ENCODE measurements at places on chromosomes 6 and 20.

- DNase-seq = no peak
Observed at GRCh38 chr6:148289153-148289552, 53.5 kb upstream of the SASH1 start.

DNA sequence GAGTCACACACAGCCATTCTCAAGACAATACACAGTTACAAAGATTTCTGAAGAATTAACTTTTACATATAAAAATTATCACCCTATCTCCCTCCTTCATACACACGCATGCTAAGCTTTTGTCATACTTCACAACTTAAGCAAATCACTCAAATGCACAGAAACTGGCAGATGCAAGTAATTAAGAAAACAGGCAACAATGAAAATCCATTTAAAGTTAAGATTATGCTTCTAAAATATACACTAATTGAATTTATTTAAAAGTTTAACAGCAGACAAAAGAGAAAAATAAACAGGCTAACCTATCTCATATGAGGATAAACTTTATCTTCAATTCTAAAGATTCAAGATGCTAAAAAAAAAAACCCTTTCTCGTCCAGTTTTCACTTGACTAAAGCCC, 68.4 kb downstream of the DST start:
- DNase-seq = no peak

GRCh38 chr20:57242414-57242813, 24.0 kb downstream of the BMP7 start:
- DNase-seq = no peak

GRCh38 chr6:16832721-16833120, 71.5 kb upstream of the ATXN1 start:
- DNase-seq = no peak

GRCh38 chr6:104226790-104227446, 632.8 kb downstream of the HACE1 start:
- DNase-seq = no peak

DNA sequence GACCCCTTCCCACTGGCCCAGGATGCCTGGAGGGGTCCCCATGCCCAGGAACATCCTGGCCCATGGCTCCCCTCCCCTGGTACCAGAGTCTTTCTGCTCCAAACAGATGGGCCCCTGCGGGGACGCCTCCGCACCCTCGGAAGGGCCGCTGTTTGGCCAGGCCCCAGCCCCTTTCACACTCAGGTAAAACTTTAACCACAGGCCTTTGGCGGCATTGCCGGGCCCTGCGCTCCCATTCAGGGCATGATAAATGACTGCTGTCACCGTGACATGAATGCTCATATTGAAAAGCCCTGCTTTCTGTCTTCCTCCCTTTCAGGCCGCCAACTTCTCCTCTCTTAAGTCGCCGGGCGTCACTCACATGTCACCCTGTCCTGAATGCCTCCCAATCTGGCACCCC, 141.5 kb upstream of the TOP1 start:
- no peak for DNase-seq

DNA sequence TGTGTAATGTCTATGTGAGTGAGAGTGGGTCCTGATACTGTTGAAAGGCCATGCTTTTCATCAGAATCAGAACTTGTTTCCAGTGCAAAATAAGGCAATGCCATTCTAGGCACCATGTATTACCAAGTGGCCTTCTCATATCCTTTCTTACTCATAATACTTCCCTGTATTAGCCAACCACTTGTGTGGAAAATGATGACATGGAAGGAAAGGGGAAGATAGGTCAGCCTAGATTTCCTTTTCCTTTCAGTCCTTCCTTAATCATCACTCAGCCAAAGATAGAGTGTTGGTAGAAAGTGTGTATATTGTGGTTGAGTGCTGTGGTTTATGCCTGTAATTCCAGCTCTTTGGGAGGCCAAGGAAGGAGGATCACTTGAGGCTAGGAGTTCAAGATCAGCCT, 158.6 kb upstream of the PREP start:
- no peak for DNase-seq

GRCh38 chr6:586553-586952, 70.3 kb downstream of the HUS1B start:
- no peak for DNase-seq

GRCh38 chr6:125658136-125658535, 91.3 kb upstream of the HEY2 start:
- DNase-seq = no peak

DNA sequence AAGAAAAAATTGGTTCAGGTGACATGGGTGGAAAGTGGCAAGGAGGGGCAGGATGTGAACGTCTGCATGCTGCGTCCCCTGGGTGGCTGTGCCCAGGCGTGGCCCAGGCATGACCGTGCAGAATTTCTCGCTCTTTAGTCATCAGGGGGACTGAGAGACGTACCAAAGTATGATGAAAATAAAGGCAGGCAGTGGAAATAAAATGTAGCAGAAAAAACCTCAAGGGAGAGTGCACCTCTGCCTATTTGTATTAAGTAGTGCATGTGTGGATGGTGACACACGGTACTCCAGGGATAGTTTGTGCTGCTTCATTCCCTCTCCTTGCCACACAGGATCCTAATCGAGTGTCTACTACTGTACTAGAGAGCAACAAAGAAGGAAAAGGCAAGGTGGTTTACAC, 81.1 kb downstream of the ATP9A start:
- DNase-seq = no peak

DNA sequence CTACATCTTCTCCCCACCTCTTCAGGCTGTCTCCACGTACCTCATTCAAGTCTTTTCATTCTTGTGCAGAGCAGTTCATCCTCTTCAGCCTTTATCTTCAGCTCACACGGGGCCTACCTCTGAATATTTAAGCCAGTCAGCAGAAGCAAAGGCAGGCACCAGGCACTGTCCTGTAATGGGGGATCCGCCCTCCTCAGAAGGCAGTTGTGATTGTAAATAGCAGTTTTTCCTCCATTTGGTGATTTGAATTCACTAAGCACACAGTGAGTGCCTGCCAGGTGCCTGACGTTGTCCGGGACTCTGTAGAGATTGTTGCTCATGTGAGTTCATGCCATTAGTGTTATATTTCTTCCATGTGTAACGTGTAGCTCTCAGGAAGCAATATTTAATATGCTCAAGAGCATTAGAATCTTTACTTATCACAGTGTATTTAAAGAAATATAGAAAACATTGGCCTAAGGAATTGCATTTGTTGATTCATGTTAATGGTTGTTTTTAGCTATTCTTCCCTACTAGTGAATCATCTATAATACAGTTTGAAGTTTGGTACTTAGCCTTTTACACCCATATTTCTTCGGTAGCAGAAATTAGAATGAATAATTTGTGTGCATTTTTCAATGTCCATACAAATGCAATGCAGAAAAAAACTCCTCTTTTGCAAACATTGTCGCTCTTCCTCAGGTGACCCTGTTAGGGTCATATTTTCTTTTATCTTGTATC, 17.9 kb downstream of the BPHL start:
- no peak for DNase-seq

DNA sequence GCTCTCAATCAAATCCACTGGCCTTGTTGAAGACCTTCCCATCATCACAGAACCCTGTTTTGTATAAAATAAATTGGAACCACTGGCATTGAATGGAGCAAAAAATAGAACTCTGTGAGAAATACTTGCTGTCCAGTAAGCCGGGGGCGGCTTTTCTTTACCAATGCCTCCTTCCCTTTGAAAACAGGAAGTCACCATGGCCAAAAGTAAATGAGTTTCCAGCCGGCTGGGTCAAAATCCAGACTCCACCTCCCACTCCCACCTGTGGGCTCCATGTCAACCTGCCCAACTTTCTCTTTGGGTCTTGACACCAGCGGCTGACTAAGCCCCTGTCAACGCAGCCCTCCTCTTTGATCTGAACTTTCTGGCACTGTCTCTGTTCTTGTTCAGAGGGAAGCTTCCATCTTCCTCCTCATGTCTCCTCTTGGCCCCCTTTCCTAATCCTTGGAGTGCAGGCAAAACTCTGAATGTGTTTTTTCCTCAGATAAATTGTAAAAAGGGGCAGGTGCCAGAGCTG, 95.2 kb downstream of the TFAP2C start:
- no peak for DNase-seq

GRCh38 chr20:21712443-21713059, 7.1 kb downstream of the PAX1 start:
- no peak for DNase-seq

- peak; percentile 31 for DNase-seq
Observed at GRCh38 chr6:52663120-52663935, 7.6 kb upstream of the TMEM14A start.

- no peak for DNase-seq
Observed at GRCh38 chr20:40606660-40607059, 82.4 kb downstream of the MAFB start.

- no peak for DNase-seq
Observed at GRCh38 chr6:113338644-113339043, 518.5 kb upstream of the MARCKS start.

- no peak for DNase-seq
Observed at GRCh38 chr6:6790891-6791290, 202.4 kb downstream of the LY86 start.

DNA sequence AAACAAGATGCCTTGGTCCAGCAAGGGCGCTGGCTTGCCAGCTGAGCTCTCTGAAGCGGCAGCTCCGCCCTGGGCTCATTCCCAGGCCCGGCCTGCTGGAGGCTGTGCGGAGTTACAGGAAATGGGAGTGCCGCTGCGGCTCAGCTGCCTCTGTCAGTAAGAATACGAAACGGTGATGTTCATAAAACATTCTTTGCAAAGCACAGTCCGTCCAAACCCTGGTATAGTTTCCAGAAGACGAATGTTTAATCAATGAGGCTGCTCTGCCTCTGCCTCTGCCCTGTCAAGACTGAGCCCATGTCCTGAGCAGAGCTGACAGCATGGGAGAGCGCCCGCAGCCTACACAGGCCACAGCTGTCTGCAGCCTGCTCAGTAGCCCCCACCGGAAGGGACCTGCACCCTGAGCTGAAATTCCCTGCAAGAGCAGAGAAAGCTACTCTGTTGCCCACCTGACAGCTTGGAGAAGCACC, 153.3 kb upstream of the SNX9 start:
- no peak for DNase-seq

DNA sequence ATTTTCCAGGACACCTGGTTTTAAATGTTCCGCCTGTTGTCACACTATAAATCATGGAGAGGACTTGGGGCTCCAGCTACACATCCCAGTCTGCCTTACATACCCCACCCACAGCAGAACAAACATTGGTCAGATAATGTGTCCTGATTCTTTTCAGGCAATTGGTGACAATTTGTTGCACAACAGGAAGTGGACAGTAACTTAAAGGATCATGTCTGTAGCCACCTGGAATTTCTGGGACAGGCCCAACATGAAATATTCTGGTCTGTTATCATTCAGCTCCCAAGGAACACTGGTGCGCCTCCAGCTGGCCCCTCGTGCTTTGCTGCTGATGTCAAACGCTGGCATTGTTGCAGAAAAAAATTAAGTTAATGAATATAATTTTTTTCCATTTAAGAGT, 117.2 kb downstream of the SOBP start:
- no peak for DNase-seq

DNA sequence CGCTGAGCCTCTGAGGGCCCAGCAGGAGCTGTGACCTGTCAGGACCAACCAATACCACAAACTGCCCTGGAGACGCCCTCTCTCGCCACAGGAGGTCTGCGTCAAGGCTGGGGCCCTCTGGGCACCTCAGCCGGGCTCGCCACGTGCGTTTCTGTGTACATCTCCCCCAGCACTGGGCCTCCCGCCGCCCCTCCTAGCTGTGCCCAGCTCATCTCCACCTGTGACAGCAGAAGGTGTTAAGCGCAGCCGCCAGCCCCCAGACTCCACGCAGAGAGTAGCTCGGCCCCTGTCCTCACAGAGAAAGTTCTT, 91.4 kb downstream of the TAF4 start:
- DNase-seq = no peak

DNA sequence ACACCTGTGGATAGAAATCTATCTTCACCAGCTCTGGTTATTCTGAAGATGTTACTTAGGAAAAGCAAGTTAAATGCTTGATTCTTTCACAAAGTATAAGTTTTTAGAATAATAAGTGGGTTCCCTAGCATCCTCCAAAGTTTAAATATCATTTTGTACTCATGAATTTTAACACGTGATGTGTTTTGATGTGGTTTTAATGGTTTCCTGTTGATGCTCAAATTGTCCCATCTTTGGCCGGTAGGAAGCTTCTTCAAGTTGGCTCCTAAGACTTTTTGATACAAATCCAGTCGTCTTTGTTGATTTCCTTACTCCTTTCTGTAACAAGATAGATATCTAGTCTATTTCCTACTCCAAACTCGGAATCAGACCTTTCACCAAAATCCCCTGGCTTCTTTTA, 94.5 kb upstream of the STXBP5 start:
- DNase-seq = no peak

DNA sequence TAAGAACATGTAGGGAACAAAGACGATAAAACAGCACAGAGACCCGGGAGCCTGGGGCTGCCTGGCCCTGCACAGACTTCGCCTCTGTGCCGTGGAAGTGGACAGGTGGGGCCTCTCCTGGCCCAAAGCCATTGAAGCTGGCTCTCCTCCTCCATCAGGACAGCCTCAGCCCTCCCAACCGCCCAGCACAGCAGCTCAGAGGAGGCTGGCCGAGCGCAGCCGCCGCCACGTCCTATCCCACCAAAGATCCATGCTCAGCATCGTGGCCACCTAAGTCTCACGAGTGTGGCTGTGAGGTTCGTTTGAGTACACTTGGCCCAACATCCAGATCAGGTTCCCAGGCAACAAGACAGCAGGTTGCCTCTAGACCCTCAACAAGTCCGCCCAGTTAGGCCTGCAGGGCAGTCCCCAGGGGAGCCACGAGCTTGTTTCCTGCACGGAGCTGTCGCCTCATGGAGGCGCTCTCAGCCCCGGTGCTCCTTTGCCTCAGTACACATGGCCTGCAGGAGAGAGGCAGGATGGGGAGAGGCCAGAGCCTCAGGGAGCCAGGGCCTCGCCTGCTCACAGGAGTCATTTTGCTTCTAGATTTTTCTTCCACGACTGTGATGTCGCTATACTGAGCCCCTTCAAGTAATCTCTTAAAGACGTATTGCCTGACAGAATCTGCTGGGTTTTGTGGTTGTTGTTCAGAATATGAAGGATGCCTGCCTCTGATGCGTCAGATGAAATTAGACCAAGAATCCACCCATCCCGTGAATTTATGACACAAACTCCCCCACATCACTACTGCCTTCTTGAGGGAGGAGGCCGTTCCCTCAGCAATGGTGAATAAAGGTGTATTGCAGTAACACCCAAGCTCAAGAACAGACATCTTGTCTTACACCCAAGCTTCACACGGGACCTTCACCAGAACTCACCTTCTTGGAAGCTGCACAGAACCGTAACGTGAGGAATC, 102.7 kb downstream of the RNASET2 start:
- no peak for DNase-seq

DNA sequence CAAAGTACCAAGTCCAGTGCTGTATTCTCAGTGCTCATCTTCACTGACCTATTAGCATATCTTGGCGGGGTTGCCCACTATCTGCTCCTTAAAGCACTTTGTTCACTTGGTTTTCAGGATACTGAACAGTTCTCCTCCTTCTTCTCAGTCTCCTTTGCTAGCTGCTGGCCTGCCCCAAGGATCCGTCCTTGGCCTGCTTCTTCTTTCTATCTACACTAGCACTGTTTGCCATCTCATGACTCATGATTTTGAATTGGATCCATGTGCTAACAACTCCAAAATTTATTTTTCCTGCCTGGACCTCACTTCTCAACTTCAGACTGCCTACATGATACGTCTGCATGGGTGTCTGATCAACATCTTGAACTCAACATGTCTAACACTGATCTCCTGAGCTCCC, 15.5 kb downstream of the TPD52L1 start:
- DNase-seq = no peak

Data from activated CD4-positive, CD25-positive, alpha-beta regulatory T cell treated with anti-CD3 and anti-CD28 coated beads, Interleukin-2, amount 50 U/mL, for 16 hours (primary cell).